ENCODE measurements at places on chromosomes 3 and 15. TPM values are rescaled to one million over a fixed set of nuclear protein-coding genes. Genes with fewer than 3 reads are reported as not detected.

The BTLA gene
- total RNA-seq: not detected

The TIMP4 gene
- 0.56 TPM for total RNA-seq

The CXCR6 gene
- under 0.01 TPM for total RNA-seq

The KLHL25 gene
- total RNA-seq: 2.8 TPM

The ZBTB47 gene
- 10.9 TPM for total RNA-seq

The THSD4 gene
- total RNA-seq: 31.1 TPM

Measured in IMR-90 (cell line).